ENCODE measurements at places on chromosomes 11 and 22.

GRCh38 chr11:87110443-87111131 is 72.9 kb downstream of the TMEM135 start:
- no peak for DNase-seq

DNA sequence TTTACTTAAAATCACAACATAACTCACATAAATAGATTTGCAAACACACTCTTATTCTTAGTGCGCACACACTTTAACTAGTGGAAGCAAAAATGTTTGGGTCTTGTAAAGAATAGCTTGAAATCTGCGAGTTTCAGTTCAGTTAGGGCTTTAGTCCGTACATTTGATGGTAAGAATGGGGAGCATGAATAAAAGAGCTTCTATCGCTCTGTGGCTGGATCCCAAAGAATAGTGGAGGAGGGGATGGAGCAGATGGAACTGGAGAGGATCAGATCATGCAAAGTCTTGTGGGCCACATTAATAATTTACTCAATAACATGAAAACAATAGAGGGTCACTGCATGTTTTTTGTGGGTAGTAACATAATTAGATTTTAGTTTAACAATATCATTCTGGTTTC is 44.3 kb downstream of the DNHD1 start:
- DNase-seq: no peak

DNA sequence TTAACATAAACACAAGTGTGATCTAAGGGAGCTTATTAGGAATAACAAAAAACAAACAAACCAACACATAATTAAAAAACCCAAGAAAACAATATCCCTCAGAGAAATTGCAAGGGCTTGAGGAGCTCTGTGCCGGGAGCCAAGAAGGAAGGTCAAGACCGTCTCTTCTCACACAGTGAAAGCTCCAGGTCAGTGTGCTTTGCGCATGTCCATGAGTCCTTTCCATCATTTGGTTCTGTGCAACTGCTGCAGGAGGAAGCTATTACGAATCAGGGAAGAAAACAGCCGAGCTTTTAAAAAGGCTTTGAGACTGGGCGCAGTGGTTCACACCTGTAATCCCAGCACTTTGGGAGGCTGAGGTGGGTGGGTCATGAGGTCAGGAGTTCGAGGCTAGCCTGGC is 4.6 kb downstream of the KRTAP5-8 start:
- DNase-seq: no peak

DNA sequence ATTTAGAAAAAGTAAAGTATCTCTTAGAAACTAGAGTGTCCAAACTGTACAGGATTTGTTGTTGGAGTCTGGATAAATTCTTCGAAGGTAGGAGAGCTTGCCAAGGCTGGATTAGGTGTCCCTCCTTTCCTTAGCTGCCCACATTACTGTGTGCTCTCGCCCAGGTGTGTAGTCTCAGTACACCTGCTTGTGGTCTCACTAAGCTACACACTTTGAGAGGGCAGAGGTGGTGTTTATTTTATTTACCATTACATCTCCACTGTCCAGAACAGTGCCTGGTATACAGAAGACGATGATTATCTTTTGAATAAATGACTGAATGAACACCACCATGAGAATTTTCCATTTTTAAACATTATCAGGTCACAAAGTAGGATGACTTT is 36.5 kb downstream of the VSIG10L2 start:
- DNase-seq: no peak

GRCh38 chr11:1947592-1948237 is 583 bp downstream of the MRPL23 start:
- no peak for DNase-seq

DNA sequence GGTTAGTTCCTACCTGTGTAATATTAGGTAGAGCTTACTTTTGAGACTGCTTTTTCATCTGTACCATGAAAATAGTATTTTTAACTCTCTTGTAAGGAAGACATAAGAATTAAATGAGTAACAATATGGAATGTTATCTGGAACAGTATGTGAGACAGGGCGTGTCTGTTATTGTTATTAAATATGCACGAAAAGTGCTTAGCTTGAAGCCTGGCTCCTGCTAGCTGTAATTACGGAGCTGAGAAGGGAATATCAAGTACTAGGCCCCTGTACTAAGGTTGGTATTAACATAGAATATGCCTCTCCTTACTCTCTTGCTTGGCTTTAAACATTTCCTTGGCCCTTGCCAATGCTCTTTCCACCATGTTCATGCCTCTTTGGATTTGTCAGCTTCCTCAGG is 194.0 kb downstream of the FAM76B start:
- no peak for DNase-seq

DNA sequence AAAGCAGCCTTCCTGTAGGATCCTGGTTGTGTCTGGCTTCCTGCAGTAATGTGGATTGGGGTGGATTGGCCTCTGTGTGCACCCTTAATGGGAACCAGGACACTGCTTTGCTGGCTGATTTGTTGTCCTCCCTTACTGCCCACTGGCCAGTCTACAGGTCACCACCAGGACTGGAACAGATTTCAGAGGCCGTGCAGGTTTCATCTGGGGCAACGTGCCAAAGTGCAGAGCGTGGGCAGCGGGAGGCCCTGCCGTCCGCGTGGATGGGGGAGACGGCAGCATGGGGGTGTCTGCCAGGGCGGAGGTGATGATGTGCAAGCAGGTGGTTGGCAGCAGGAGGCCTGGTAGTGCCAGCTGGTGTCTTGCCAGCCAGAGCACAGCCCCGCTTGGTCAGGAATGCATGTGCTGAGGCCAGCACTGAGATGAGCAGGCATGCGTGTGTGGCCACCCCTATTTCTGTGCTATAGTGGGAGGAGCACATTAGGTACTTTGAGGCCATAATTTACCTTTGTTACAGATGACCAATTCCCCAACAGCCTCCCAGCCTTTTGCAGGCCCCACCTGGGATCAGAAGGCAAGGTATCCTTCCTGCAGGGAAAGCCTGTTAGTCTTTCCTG is 24.3 kb downstream of the BCR start:
- DNase-seq: no peak

DNA sequence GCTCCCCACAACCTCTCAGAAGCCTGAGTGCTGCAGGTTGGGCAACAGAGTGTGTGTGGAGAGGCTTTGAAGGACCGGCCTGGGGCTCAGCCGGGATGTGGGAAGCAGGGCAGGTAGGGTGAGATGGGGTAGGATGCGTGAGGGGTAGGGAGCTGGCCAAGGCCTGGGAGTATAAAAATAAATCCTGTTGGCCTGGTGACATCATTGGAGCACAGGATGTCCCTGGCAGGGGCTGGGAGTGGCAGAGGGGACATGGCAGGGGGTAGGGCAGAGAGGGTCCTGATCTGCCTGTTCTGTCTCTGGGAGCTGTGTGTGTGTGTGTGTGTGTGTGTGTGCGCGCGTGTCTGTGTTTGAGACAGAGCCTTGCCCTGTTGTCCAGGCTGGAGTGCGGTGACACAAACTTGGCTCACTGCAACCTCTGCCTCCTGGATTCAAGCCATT is 28.6 kb downstream of the TEF start:
- DNase-seq: no peak

GRCh38 chr22:29806196-29806595 is 31.9 kb downstream of the ASCC2 start:
- no peak for DNase-seq

DNA sequence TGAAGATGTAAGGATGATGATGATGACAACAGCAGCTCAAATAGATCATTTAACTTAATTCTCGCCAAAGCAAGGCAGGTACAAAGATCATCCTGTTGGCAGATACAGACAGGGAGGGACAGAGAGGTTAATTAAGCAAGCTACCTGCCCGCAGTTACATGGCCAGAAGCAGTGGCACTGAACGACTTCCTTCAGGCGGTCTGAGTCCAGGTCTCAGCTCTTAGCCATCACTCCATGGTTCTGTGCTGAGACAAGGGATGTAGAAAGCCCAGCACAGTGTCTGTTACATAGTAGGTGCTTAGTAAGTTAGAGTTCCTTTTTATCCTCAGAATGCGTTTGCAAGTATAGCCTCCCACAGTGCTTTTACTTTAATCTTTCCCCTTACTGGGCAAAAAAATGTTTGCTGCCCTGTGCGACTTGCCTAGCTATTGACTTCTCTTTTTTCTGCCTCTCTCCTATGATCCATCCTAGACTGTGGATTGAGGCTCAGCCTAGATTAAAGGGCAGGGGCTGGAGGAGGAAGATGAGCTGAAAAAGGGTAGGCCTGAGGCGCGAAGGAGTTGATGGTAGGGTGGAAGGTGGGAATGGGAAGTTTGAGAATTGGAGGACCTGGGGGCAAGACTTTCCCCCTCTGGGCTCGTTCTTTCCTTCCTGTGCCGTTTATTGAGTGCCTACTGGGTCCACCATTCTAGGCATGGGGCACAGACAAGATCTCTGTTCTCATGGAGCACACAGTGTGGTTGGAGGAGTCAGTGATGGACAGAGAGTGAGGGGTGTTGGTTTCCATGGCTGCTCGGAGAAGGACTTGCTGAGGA is 108.2 kb upstream of the OR4B1 start:
- no peak for DNase-seq

GRCh38 chr11:22666325-22666687 is at the start of gene GAS2:
GAS2 (plus strand) TSS chr11:22666611; CDS start chr11:22674870, 8,259 bp downstream.
- no peak for DNase-seq

- no peak for DNase-seq
Measured at GRCh38 chr11:3831378-3832239, 9.2 kb downstream of the RHOG start.

- DNase-seq: no peak
Measured at GRCh38 chr22:22931557-22932270, 44.1 kb downstream of the IGLL5 start.

GRCh38 chr11:109708184-109708583 is 286.2 kb downstream of the C11orf87 start:
- DNase-seq: no peak

DNA sequence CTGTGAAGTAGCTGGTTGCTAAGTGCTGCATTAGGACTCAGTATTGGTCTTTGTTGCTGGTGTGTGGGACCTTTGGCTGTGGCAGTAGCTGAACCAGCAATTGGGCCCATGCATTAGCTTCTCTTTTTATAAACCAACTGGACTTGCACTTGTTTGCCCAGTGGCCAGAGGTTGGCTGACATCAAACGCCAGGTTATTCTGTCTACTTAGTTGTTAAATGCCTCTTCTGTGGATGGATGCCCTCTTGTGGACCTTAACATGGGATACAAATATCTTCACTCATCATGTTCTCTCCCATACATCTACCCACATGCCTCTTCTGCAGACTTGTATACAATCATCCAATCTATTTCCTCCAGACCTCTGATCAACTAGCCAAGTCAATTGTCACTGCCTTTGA is 26.4 kb upstream of the ARHGAP20 start:
- no peak for DNase-seq

- DNase-seq: no peak
Measured at GRCh38 chr11:75475767-75476650, 43.0 kb upstream of the KLHL35 start.

- DNase-seq: no peak
Measured at GRCh38 chr22:50085211-50085972, at the start of gene MLC1. MLC1 (minus strand) TSS chr22:50085426; CDS start chr22:50084902, 524 bp downstream.

GRCh38 chr22:32127904-32128303 is 31.2 kb downstream of the C22orf42 start:
- no peak for DNase-seq

DNA sequence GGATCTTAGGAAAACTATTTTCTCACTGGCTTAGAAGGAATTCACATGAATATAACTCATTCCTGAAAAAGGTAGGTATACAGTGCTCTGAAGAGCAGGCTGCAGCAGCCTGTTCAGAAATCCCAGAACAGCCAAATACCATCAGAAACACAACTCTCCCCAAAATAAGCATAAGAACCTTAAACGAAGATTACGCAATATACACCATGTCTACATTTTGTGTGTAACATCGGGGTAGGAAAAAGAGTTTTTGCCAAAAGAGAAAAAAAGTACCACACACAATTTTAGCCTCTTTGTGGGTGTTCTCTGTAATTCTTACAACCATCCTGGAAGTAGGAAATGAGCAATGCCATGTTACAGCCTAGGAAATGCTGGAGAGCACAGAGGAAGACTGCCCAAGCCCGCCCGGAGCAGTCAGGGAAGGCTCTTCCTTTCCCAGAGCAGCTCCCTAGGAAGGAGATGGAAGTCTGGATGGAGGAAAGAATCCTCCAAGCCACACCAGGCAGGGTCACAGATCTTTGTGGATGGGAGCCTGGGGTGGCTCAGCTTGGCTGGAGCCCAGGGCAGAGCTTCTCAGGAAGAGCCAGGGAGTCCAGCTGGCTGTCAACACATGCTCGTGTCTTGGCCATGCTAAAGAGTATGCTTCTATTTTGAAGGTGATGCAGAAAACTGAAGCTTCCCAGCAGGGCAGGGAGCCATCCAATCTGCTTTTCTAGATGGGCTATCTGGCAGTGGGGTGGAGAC is 49.7 kb upstream of the ARFGAP3 start:
- DNase-seq: no peak

GRCh38 chr11:73420136-73420535 is 43.9 kb downstream of the RELT start:
- no peak for DNase-seq

GRCh38 chr22:27554106-27554811 is 247.3 kb downstream of the MN1 start:
- no peak for DNase-seq

DNA sequence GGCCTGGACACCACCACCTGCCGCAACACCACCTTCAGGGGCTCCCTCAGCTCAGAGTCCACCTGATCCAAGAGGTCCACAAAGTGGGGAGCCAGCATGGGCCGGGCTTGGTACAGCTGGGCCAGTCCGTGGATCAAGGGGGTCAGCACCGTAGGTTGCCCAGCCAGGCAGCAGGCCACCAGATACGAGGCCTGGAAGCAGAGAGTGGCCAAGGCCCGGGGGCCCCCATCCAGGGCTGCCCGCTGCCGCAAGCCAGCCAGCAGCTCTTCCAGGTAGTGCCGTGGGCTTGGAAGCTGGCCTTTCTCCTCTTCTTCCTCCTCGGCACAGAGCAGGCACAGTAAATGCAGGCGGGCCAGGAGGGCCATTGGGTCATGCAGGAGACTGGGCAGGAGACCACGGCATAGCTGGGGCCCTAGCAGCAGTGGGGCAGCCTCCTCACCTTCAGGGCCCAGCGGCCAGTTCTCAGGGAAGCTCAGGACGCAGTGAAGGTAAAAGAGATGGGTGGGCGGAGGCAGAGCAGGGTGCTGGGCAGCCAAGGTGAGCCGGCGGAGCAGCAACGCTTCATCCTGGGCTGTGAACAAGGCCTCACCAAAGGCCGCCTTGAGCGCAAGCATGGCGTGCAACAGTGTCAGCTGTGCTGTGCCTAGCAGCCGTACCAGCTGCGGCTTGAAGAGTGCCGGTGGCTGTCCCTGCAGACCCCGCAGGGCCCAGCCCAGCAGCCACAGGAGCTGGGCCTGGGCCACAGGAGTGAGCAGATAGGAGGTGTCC is 1.7 kb downstream of the AP5B1 start:
- DNase-seq: no peak

- DNase-seq: peak; percentile 10
Measured at GRCh38 chr11:119509969-119510401, 87.0 kb upstream of the THY1 start.

DNA sequence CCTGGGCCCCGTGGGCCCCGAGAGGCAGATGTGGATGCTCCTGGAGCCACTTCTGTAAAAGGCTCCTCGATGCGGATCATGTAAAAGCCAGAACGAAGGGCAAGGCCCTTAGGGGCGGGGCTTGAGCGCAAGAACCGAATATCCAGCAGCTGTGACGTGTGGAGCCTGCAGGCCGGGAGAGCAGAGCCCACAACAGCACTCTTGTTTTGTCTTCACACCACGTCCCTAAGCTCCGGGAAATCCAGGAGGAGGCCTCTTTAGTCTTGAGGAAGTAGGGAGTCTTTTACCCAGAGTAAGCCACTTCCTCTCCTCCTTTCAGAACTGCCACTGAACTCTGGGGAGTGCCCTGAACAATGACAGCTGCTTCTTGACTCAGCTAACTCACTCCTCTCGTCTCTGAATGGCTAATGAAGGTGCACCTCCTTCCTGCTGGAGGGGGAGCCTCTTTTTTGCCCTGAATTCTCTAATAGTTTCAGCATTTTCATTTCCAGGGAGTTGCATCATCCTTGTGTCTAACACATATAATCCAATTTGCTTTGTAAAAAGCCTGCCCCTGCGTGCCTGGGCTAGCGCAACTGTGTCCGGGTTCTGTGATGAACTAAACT is 12.5 kb downstream of the L3MBTL2 start:
- peak; percentile 23 for DNase-seq
